ENCODE measurements at places on chromosomes 7 and 10. TPM values are rescaled to one million over a fixed set of nuclear protein-coding genes. Genes with fewer than 3 reads are reported as not detected.
A peak's percentile ranks its signal among the peaks of the same experiment; 100 is the strongest.

FAM241B gene
- total RNA-seq = 1.2 TPM

GRCh38 chr7:64887756-64888508, 15.1 kb upstream of the ZNF273 start:
- DNase-seq = peak; percentile 42

GRCh38 chr10:102555781-102556328, 52.1 kb downstream of the SUFU start:
- DNase-seq = no peak

DNA sequence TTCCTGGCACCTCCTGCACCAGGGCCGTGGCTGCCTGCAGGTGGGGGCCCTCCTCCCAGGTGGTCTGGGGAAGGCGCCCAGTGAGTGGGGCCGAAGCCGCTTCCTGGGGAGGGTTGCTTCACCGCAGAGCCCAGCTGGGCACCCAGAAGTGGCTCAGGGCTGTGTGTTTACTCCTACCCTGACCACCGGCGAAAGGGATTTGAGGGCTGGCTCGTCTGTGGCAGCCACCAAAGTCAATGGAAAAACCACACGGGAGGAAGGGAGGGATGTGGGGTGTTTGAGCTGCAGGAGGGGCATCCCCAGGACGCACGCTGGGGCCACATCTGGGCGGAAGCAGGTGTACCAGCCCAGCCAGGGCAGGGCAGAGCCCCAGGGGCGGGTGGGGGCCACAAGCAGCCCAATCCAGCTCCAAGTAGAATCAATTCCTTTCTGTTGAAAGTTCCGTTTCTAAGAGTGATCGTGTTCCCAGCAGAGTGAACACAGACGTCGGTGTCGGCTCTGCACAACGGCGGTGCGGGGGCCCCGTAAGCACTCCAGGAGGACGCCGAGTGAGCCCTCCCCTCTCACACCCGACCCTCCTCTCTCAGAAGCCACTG, 69.9 kb downstream of the FOXL3 start:
- no peak for DNase-seq

DNA sequence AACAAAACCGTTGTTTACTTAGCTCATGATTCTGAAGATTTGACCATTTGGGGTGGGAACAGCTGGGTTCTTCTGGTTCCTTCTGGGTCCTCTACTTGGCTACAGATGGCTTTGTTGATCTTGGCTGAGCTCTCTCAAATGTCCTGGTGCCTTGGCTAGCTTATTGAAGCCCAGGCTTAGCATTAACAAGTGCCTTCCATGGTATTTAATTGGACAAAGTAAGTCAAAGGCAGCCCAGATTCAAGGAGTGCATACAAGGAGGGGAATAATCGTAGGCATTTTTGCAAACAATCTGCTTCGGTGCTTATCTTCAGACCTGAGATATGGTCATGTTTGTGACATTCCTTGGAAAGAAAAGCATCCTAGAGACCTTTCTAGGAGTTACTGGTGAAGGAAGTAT, 81.4 kb downstream of the ADCYAP1R1 start:
- no peak for DNase-seq

DNA sequence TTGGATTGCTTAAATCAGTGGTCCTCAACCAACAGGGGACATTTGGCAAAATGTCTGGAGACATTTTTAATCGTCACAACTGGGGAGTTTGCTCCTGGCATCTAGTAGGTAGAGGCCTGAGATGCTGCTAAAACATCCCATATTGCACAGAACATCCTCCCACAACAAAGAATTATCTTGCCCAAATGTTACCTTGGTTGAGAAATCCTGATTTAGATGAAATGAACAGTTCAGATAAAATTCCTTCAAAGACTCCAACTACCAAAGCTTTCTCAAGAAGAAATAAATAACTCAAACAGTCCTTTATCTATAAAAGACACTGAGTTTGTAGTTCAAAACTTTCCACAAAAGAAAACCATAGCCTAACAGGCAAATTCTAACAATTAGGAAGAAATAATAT, 160.9 kb downstream of the SNX13 start:
- no peak for DNase-seq

DNA sequence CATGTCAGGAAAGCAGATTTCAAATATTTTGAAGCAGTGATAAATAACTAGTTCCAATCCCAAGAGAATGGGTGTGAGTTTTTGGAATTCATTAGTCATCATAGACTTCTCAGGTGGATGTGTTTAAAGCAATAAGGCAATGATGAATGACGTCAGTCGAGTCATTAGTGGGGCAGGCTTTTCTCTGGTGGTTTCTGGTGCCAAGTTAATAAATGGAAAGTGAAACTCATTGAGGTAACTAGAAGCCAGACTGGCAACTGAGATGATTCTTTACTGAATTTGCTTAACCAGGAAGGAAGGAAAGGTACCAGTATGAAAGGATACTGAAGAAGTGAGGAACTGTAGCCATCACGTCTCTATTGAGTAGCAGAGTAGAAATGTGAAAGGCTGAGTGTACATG, 311.0 kb downstream of the GPAM start:
- no peak for DNase-seq

DNA sequence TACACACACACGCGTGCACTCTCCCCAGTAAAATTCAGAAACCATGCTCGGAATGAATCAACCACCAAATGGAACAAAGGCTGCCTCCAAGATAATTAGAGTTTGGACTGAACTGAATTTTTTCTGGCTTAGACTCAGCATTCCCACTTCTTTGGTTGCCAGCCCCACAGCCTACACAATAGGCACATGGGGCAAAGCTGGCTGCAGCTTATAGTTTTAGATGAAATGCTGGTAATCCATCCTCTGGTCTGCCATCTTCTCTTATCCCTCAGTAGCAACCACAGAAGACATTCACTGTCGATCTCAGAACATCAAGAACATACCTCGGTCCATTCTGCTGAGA, 44.2 kb downstream of the PDE1C start:
- DNase-seq = no peak

DNA sequence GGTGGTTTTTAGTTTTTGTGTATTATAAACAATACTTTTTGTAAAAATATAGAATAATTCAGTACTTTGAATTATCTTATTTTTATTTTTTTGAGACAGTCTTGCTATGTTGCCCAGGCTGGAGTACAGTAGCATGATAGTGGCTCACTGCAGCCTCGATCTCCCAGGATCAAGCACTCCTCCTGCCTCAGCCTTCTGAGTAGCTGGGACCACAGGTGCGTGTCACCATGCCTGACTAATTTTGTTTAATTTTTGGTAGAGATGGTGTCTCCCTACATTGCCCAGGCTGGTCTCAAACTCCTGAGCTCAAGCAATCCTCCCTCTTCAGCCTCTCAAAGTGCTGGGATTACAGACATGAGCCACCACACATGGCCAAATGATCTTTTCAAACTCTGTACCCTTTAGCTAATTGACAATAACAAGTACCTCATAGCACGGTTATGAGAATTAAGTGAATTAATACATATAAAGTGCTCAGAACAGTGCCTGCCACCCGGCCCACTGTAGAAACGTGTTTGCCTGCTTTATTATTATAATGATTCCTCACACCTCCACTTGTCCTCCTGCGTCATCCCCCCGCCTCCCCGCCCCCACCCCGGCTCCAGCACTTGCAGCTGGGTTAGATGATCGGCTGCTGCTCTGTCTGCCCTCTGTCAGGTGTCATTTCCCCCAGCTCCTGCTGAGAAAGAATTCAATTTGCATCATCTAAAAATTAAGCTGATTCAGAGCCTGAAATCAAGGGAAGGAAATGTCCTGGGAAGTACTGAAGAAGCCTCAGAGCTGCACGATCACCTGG, 53.6 kb upstream of the NRF1 start:
- no peak for DNase-seq

DNA sequence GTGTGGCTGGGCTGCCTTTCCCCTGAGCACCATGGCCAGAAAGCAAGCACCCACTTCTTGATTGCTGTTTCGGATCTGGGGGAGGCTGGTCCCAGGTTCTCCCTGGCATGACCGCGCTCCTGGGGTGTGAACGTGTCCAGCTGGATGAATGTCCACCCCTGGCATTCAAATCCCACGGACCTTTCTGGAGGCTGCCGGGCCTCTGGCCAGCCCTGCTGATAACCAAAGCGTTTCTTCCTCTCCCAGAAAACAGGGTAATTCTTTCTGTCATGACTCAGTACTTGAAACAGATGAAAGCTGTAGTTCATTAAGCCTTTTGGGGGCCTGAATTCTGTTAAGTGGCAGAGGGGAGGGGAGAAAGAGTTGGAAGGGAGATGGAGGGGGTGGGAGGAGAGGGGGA, 73.1 kb upstream of the SAMD8 start:
- DNase-seq = peak; percentile 19

DNA sequence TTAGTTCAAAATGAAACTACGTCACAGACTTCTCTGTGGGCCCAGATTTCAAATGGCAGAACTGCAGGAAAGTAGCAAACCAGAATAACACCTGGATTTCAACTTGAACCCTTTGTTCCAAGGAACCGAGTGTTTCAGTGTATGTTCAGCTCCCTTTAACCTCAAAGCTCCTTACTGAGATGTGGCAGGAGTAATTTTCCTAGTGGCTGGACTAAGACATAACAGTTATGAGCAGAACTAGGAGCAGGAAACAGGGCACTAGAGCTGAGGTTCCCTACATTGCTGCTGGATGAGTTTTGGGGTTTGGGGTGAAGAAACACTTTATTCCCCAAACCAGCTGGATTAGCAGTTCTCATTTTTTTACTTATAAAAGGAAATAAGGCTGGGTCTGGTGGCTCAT, 50.1 kb downstream of the NSUN6 start:
- DNase-seq = no peak

EBF3 gene
- total RNA-seq = not detected

GRCh38 chr7:116259156-116259870, 49.0 kb downstream of the TES start:
- no peak for DNase-seq

GRCh38 chr10:119270762-119271366, 63.5 kb downstream of the GRK5 start:
- peak; percentile 83 for DNase-seq

- no peak for DNase-seq
These were observed 52.1 kb downstream of the SH2D4B start for GRCh38 chr10:80589726-80590373.

DNA sequence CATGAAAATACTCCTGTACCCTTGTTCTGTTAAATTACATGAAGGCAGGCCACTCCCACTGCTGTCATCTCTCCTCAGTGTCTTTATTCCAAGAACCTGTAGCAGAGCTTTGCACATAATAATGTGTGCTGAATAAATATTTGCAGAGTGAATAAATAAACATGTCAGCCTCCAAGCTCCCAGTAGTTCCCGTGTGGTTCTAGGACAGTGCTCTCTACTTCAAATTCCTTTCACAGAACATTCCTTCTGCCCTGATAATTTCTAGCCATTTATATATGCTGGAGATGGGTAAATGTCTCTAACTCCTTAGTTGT, 20.3 kb upstream of the HYAL4 start:
- no peak for DNase-seq

DNA sequence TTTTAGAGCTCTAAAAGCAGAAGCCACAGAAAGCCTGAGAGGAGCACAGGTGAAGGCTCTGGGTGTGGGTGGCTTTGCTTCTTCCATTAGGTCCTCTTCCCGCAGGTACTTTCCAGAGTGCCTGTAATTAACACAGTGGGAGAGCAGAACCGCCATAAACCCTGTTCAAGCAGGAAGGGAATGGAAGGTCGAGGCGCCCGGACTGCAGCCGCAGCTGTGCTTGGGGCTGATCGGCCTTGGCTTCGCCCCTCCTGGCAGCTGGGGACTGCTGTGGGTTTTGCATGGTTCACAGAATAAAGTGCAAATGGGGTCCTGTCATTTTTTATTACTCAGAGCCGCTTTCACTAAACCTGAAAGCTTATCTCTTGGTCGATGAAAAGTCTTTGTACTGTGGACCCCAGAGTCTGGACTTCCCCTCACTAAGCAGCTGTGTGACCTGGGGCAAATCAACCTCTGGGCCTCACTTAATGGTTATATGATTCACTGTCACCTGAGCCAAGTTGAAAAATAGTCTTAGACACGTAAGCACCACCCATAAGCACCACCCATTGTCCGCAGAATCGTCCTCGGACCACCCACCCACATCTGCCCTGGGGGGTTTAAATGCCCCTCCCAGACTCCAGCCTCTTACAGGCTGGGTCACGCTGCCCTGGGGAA, 100.9 kb downstream of the XRCC2 start:
- no peak for DNase-seq

- no peak for DNase-seq
These were observed 320.3 kb upstream of the FOXK1 start for GRCh38 chr7:4361774-4362173.

DNA sequence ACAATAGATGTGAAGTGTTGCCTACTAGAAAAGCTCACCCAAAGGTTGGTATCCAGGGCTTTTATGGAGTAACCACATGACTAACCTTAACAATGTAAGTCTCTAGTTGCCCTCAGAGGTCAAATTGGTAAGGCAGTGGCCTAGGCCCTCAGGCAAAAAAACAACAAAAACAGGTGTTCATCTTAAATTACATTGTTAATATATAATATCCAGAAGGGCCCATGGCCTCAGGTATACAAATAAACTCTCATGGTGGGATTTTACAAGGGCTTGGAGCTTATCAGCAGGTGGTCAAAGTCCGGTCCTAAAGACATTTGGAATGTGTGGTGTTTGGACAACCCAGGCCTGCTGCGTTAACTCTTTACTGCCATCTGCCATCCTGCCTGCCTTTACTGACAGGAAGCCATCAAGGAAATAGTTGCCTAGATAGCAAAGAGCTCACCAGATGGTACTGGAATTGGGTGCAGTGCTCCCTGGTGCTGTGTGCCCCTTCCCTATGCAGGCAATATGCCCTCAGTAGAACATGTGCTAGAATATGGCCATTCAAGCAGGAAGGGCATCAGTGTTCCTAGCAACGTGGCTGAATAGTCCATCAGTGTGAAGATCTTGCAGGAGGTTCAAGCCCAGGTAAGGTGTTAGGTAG, 36.2 kb downstream of the TOMM7 start:
- no peak for DNase-seq

- DNase-seq = no peak
These were observed 3.8 kb upstream of the TMEM140 start for GRCh38 chr7:135143885-135144668.

OR2A42 gene
- total RNA-seq = not detected

SPDYE16 gene
- total RNA-seq = 0.13 TPM

DNA sequence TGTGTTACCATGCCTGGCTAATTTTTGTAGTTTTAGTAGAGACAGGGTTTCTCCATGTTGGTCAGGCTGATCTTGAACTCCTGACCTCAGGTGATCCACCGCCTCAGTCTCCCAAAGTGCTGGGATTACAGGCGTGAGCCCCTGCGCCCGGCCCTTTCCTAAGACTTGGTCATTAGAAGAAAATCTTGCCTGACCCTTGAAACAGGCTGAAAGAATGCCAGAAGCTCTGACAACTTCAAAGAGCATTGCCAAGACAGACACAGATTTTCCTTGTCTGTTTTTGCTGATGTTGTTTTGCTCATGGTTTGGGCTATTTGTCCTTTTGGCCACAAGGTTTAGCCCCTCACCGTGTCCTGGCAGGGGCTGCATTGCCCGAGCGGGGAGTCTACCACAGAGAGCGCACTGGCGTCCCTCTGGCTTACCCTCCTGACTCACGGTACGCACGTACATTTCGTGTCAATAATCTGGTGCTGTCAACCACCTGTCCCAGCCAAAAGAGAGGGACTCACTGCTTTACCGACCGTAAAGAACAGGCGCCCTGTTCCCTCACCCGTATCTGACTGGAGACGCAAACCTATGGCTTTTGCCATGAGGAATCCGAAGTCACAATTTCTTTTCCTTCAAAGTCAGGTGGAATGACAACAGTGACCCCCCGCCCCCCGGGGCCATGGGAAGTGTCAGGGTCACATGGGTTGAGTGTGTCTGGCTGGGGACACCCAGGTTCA, 10.1 kb upstream of the INPP5A start:
- no peak for DNase-seq

- peak; percentile 99 for DNase-seq
These were observed at the start of gene TMEM120A for GRCh38 chr7:75994388-75995051. Gene TMEM120A, minus strand, starts transcription at chr7:75994595. Its CDS starts 25 bp downstream, at chr7:75994570.

GRCh38 chr10:3226960-3227744, 54.6 kb upstream of the PITRM1 start:
- DNase-seq = no peak

Data from left lobe of liver (tissue), 2 donors.